Testis (tissue), 5 donors: ENCODE measurements at places on chromosomes 11 and 22.

DNA sequence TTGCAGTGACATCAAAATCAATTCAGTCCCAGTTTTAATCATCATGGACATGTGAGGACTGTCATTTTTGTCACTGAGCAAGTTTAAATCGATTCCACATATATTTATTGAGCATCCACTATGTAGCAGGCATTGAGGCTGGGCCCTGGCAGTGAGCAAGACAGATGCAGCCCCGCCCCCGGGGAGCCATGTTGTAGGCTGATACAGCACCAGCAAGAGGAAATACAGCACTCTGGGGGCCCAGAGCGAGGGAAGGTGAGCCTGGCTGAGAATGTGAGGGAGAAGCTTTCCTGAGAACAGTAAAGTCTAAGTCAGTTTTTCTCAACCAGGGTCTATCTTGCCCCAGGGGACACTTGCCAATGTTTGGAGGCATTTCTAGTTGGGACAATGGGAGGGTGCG, 108.6 kb upstream of the ASPHD2 start:
- DNase-seq, result no peak

- DNase-seq, result no peak
These were observed 1314.0 kb downstream of the JRKL start for GRCh38 chr11:97703851-97704250.

DNA sequence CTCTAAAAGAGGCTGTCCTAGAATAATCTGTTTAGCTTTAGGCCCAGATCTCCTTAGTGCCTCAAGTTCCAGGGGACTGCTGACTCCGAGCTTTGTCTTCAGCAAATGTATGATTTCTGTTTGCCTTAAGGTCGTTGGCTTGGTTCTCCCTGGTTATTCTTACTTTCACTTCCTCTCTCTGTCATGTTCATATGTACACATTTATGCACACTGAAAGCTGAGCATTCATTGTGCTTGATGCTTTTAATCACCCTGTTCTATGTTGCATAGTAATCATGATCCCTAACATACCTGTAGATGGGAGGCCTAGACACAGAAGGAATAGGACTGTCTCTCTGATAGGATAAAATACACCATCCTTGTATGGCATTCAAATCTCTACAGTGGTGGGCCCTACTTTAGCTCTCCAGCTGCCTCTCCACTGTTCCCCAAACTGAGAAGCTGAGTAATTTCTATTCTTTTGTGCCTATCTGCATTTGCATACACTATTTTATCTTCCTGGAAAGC, 7.2 kb downstream of the PPFIBP2 start:
- no peak for DNase-seq

DNA sequence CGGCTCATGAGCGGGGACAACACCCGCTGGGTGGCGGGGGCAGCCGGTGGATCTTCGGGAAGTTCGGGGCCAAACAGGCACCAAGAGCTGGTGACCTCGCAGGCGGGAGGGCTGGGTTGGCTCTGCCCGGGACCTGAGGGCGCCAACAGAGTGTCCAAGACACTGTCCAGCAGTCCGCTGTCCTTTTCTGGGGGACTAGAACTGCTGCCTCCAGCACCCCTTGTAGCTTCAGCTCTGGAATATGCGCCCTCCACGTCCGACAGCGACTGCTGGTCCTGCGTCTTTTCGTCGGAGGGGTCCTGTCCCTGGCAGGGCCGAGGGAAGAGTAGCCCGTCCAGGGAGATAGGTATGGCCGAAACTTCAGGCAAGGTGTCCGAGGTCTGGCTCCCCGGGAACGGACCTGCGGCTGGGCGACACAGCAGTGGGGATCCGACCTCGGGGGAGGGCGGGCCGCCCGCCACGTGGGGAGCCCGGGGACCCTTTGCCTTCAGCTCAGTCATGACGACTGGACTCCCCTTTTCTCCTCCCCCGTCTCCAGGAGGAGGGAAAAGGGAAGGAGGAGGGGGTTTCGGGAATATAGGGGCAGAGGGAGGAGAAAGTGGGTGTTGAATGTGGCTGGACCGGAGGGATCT, 926 bp downstream of the PGR start:
- no peak for DNase-seq

- no peak for DNase-seq
These were observed 23.4 kb downstream of the ZNF202 start for GRCh38 chr11:123718063-123718462.

GRCh38 chr11:68214173-68215086, 1.3 kb upstream of the KMT5B start:
- peak; percentile 37 for DNase-seq

DNA sequence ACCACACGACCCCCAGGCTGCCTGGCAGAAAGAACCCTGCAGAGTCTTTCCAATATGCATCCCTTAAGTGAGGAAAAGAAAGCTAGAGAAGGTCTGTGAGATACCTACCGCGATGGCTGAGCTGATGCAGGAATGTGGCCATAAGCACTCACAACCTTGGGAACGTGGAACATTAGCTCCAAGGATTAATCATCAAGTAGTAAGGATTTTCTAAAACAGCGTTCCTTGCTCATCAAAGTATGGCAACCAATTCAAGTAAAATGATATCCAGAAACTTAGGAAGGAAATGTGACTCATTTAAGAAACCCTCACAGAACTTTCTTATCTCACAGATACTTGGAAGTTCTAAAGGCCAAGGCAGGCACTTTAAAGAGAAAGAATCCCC, 12.8 kb downstream of the PACSIN2 start:
- no peak for DNase-seq

- no peak for DNase-seq
These were observed 3.6 kb upstream of the OR2AT4 start for GRCh38 chr11:75100314-75100713.

DNA sequence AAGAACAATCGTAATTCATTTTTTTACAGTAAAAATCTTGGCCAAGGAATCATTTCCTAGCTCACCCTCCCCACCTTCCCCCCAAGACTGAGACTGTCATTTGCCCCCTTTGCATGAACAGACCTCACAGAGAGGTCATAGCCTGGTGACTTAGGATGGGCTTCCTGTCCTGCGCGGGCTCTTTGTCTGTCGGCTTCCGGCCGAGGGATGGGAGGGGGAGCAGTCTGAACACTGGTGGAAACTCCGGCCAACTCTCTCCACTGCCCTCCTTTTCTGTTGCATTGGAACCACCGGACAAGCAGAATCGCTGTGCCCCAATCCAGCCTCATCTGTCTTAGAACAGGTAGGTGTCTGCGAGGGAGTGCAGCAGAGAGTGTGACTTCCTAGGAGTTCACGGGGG, 41.7 kb downstream of the TEAD1 start:
- no peak for DNase-seq

GRCh38 chr11:69039501-69039900, 9.2 kb upstream of the TPCN2 start:
- no peak for DNase-seq

DNA sequence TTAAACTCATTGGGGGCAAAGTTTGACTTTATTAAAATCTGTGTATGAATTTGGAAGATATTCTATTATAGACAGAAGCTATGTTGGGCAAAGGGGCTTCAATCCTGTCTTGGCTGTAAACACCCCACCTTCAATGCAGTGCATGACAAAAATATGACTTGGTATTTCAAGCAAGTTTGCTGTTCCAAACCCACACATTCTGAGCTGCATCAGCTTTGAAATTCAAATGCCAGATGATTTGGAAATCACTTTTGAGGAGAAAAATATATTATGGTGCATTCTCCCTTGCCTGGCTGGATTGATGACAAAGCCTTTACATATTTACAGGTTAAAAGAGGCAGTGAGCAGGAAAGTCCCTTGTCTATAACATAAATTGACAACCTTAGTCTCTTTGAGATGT, 760.0 kb downstream of the NELL1 start:
- no peak for DNase-seq

GRCh38 chr22:48490500-48491411, 1336.9 kb downstream of the BRD1 start:
- no peak for DNase-seq

DNA sequence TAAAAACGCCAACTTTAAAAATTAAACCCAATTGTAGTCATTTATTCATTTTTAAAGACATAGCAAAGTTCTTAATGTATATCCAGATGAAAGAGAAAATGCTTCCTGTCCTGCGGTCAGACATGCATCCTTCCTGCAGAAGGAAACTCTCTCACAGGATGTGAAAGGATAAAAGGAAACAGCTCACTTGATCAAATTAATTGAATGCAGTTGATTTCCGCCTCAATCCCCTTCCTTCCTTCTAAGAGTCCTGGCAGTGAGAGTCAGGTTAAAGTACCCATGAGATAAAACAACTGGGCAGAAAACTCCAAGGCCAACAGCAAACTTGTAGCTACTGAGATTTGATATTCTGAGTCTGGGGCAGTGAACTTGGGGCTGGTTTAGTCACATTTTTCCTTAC, 38.5 kb downstream of the CWC15 start:
- DNase-seq, result no peak

DNA sequence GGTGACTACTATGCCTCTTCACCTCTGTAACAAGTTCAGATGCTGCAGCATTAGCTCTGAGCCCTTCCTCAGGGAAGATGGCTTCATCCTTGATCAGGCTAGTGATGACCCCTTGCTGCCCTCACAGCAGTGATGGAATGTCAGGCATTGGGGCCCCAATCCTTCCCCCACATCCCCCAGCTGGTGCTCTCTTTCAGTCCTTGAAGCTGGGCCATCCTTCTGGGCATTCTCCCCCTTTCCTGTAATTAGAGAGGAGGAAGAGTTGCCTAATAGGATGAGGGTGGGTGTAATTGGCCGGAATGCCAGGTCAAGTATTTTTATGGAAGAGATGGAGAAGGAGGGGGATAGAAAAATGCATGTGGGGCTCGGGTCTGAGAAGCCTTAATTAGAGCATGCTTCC, 62.6 kb downstream of the TRAF6 start:
- DNase-seq, result no peak

GRCh38 chr22:24107661-24108060, 73.6 kb upstream of the SUSD2 start:
- DNase-seq, result peak; percentile 84

DNA sequence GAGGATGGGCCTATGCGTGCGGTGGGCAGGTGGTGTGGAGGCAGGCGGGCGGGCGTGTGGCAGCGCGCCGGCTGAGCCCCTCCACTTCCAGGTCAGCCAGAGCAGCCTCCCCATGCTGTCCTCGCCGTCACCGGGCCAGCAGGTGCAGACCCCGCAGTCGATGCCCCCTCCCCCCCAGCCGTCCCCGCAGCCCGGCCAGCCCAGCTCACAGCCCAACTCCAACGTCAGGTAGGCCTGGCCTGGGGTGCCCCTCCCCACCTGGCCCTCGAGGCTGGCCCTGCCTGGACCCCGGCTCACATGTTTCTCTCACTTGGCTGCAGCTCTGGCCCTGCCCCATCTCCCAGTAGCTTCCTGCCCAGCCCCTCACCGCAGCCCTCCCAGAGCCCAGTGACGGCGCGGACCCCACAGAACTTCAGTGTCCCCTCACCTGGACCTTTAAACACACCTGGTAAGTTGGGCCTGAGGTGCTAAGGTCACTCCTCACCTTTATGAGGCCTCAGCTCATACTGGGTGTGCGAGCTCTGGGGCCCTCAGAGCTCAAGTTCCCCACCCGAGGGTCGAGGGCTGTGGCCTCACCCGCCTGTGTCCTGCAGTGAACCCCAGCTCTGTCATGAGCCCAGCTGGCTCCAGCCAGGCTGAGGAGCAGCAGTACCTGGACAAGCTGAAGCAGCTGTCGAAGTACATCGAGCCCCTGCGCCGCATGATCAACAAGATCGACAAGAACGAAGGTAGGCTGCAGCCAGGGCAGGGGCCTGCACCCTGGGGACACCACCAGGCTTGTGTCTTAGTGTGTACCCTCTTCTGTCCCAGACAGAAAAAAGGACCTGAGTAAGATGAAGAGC, 75.3 kb downstream of the MED15 start:
- DNase-seq, result no peak

- DNase-seq, result no peak
These were observed 10.3 kb downstream of the PRDM10 start for GRCh38 chr11:129992161-129992944.

DNA sequence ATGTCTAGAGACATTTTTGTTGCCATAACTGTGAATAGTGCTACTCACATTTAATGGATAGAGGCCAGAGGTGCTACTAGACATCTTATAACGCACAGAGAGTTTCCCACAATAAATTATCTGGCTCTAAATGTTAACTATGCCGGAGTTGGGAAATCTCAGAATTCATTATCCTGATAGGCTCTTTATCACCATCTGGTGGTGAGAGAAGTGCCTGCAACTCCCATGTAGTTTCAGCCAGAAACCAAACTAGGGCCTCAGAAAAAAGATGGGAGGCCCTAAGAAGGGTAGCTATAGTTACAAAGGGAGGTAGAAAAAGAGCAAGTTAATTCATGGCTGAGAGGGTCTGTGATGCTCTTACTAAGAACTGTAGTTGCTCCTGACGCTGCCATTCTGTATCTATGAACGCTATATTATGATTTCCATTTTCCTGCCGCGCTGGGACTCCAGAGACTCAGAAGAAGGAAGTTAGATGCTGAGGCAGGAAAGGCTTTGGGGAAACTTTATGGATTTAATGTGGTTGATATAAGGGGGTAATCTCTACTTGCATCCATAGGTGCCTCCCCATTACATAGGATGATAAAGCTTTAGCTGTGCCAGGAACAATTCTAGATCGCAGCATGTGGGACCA, 22.9 kb upstream of the MRPL17 start:
- peak; percentile 64 for DNase-seq

- no peak for DNase-seq
These were observed 101.2 kb upstream of the RAG2 start for GRCh38 chr11:36699271-36699670.

GRCh38 chr11:34478845-34479663, 34.5 kb downstream of the ELF5 start:
- DNase-seq, result no peak

- peak; percentile 32 for DNase-seq
These were observed at the start of gene FAT3 for GRCh38 chr11:92224407-92225124. TSS of gene FAT3 (plus strand) at chr11:92224818. CDS start at chr11:92352113, 127,295 bp downstream.

DNA sequence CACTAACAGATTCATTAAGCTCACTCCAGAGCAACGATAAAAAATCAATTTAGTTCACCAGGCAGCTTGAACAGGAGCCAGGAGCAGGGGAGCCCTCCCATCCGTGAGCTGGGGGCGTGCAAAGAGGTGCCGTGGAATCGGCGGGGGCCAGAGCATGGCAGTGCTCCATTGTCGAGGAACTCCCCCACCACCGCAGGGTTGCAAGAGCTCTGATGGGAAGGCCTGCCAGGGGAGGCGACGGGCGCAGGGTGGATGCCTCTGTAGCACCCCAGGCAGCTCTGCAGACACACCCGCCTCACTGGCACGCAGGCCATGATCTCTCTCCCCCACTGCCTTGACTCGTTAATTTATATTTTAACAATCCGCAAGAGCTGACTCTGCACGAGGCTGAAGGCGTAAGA, 433.2 kb downstream of the MIAT start:
- DNase-seq, result no peak

- DNase-seq, result no peak
These were observed 274.4 kb downstream of the BLID start for GRCh38 chr11:121841487-121842191.

DNA sequence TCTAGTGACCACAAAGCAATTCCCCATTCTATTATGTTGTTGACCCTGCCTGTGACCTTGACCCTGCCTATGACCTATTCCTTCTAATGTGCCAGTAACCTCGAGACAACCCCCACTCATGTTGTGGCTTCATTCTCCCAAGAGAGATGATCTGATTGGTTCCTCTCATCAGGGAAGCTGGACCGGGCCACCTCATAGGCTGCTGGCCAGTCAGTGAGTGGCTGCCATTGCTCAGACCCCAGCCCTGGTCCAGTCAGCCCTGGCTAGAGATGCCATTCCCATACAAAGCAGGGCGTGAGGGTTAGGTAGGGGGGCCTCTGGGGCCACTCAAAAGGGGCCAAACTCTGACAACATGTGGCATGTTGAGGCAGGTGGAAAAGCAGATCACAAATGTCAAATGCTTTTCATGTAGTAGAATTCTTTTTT, 11.9 kb downstream of the SLC29A2 start:
- DNase-seq, result no peak
